ENCODE measurements at places on chromosomes 1 and 21.

DNA sequence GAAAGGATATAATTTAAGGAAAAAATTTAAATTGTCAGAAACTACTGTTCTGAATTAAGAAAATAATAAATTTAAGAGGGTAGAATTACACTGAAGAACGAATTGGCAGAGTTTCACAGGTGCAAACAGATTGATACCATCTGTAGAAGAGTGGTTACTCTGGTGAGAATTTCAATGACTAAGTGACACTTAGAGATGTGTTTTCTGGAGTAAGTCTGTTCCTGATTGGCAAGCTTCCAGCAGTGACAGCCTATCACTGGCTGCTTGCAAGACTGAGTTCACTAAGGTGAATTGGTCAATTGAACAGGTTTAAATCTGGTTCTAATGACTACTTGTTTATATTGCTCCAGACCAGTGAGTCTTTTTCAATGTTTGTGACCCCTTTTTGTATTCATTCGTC, 838.2 kb upstream of the RGS18 start:
- no peak for DNase-seq

- DNase-seq: no peak
These were observed 46.1 kb upstream of the C1orf174 start for GRCh38 chr1:3945916-3946840.

- DNase-seq: no peak
These were observed 26.2 kb downstream of the TP73 start for GRCh38 chr1:3678361-3679097.

- no peak for DNase-seq
These were observed at the start of gene SLAMF9 for GRCh38 chr1:159953536-159954515. Gene SLAMF9 (minus strand): TSS chr1:159954237. CDS start chr1:159954137, 100 bp downstream.

GRCh38 chr1:27355683-27356082, 11.1 kb downstream of the MAP3K6 start:
- no peak for DNase-seq

GRCh38 chr1:8006037-8006963, 19.8 kb downstream of the ERRFI1 start:
- DNase-seq: no peak

- DNase-seq: no peak
These were observed 3.5 kb downstream of the PBX1 start for GRCh38 chr1:164562511-164562910.

GRCh38 chr1:31949862-31950261, 11.7 kb upstream of the PTP4A2 start:
- no peak for DNase-seq

DNA sequence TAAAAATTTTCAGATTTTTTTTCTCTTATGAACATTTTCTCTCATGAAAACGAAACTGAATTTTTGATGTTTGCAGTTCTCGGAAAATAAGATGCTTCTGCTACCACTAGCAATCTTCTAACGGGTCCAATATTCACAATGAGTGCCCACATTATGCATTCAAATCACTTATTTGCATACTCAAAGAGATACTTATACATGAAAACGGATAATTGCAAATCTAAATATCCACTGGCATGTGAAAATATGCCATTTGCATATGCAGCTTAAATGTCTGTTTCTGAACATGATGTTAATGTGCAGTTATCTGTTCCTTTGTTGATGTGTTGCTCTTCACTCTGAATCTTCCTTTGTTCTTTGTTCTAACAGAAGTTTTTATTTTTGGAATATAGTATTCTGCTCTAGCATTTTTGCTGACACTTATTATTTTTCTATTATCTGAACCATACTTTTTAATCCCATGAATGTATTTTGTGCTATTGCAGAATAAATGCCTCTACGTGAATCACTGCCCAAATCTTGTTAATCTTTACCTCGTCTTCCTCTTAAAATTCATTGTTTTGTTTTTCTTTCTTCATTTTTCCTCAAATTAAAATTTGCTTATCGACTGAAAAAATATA, 259.4 kb upstream of the BRINP3 start:
- no peak for DNase-seq

- no peak for DNase-seq
These were observed 24.1 kb upstream of the MNDA start for GRCh38 chr1:158806916-158807536.

DNA sequence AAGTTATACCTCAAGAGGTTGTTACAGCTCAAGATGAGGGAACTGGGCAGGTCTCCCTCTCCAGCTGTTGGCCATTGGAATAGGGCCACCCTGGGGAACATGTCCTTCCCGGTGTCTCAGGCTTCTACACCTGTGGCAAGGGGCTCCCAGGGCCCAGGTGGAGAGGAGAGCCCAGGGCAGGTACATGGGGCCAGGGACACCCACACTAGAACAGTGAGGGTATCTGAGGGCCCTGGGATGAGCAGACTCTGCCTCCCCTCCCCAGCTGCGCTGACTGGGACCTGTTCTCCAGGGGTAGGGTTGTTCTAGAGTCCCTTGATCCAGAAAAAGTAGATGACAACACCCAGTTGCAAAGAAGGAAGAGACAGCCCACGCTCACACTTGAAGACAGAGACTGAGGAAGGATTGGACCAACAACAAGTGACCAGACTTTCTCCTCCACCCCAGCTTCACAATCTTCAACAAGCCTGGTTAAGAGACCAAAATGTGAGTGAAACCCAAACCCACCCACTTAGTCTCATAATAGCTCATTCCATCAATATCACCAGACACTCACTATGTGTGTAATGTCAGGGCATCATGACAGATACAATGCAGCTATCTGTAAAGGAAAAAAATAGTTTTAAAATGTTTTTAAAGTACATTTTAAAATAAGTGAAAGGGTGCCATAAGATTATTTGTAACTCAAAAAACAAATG, 439.3 kb downstream of the NPHP4 start:
- no peak for DNase-seq

- DNase-seq: no peak
These were observed 38.6 kb downstream of the CYYR1 start for GRCh38 chr21:26534517-26534916.

DNA sequence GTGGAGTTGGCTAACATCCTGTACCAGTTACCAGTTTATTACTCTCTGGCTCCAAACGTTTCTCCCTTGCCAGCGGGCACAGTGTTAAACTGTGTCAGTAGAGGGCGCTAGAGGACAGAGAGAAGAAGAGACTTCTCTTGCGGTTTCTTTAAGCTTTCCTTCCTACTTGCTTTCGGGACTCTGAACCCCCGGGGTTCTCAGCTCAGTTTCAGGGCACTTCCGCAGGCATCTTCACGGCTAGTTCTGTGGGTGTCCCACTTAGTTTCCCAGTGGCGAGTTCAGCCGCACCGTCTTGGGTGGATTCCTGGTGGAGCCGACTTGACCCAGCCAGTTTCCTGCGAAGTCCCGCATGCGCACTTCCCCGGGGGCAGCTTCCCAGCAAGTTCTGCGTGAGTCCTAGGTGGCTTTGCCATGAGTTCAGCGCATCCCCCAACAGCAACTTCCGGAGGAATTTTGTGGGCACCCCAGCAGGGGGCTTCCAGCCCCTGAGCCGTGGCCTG, 37.9 kb upstream of the BTG2 start:
- peak; percentile 66 for DNase-seq

GRCh38 chr1:47332779-47333577, 612 bp upstream of the CMPK1 start:
- DNase-seq: no peak

DNA sequence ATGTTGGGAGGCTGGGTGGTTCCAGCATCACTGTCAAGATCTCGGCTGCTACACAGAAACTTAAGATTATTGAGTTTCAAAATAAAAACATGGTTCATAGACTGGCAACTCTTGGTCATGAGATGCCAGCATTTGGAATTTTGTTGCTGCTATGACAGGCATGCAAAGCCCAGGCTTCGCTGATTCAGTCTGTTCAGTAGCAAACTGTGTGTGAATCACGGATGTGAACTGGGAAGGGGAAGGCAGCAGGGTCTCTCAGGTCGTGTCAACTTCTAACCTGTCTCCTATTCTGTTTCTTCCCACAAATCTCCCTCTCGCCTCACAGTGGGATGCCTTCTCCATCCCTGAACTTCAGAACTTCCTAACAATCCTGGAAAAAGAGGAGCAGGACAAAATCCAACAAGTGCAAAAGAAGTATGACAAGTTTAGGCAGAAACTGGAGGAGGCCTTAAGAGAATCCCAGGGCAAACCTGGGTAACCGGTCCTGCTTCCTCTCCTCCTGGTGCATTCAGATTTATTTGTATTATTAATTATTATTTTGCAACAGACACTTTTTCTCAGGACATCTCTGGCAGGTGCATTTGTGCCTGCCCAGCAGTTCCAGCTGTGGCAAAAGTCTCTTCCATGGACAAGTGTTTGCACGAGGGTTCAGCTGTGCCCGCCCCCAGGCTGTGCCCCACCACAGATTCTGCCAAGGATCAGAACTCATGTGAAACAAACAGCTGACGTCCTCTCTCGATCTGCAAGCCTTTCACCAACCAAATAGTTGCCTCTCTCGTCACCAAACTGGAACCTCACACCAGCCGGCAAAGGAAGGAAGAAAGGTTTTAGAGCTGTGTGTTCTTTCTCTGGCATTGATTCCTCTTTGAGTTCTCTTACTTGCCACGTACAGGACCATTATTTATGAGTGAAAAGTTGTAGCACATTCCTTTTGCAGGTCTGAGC, 25.5 kb downstream of the EIF2D start:
- no peak for DNase-seq

- DNase-seq: no peak
These were observed 21.8 kb downstream of the USP25 start for GRCh38 chr21:15751546-15751945.

GRCh38 chr1:160418483-160418882, 18.1 kb downstream of the VANGL2 start:
- DNase-seq: no peak

All from stimulated activated CD8-positive, alpha-beta memory T cell treated with anti-CD3 and anti-CD28 coated beads, Interleukin-4, amount 100 ng/mL, for 4 hours (primary cell).